Glutamatergic neuron (in vitro differentiated cells): ENCODE measurements at places on chromosomes 13 and 19. TPM values are rescaled to one million over a fixed set of nuclear protein-coding genes. Genes with fewer than 3 reads are reported as not detected.

GRCh38 chr19:17491287-17491686 lies 20.2 kb upstream of the PGLS start:
- DNase-seq = no peak

GRCh38 chr19:35168196-35168595 lies 13.7 kb downstream of the FXYD5 start:
- no peak for DNase-seq

DNA sequence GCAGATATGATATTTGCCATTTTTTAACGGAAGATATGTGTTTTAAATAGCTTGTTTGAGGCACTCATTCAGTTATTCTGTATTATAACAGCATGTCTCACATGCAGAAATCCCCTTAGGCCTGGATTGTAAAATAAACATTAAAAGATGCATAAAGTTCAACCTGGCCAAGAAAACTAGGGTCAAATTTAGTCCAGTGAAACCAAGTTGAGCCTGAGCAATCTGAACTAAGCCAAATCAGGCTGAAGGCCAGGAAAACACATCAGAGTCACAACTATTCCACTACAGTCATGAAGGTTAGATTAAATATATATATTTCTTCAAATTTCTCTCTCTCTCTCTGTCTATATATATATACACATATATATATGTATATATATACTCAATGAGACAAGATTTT lies 504.8 kb downstream of the SLITRK1 start:
- no peak for DNase-seq

DNA sequence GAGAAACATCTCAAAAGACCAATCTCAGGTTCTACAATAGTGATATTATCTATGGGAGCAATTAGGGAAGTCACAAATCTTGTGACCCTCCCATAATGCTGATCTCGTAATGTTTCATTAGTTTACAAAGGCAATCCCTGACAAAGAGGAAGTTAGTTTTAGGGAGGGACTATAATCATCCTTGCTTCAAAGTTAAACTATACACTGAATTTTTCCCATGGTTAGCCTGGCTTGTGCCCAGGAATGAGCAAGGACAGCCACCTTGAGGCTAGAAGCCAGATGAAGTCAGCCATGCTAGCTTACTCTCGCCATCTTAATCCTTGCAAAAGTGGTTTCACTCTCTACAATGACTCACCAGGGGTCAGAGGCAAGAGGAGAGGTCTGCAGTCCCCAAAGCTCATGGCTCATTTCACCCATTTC lies 5.4 kb downstream of the CEACAM3 start:
- no peak for DNase-seq

DNA sequence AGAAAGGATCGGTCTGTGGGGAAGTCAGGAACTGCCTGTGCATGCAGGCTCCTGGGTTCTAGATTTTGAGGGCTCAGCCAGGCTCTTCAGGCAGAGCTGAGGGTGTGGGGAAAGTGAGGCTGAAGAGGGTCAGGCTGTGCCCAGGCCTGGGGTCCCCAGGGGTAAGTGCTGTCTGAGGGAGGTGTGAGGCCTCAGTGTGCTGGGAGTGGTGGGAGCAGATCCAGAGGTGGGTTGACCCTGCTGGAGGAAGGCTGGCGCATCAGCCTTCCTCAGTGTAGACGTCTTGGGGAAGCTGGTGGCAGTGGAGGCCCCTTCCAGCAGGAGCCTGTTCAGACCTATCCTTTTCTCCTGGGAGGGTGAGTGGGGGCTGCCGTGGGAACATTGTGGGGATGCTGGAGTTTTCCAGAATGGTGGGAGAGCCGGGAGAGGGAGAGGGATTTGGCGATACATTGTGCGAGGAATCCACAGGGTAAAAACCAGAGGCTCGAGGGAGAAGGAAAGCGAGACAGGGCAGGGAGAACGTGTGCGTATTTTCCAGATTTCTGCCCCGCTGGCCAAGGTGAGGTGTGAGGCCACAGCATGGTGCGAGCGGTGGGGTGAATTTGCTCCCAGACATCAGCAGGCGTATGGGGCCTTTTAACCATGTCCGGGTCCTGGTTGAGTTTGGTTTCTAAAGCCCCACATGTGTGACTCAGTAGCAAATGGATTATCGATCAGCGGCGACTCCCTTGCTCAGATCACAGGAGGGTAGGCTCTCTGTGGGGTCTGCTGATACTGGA lies 237.7 kb downstream of the TEX29 start:
- no peak for DNase-seq

GRCh38 chr13:76724421-76724820 lies 161.8 kb downstream of the KCTD12 start:
- DNase-seq = no peak

DNA sequence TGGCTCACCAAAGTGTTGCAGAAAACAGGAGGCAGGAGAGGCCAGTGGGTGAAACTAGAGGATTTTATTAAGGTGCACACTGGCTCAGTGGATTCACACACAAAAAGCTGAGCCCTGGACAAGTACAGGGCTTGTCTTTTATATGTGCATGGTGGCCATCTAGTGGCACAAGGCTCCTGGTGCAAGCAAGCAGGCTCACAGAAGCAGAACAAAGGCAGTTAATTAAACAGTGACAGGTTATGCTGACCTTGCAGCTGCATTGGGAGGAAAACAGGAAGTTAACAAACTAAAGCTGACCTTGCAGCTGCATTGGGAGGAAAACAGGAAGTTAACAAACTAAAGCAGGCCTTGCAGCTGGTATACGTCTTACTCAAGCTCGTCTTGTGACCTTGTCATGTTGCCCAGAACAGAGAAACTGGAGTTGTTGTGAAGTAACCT lies 65.3 kb upstream of the ZNF681 start:
- DNase-seq = peak; percentile 32

DNA sequence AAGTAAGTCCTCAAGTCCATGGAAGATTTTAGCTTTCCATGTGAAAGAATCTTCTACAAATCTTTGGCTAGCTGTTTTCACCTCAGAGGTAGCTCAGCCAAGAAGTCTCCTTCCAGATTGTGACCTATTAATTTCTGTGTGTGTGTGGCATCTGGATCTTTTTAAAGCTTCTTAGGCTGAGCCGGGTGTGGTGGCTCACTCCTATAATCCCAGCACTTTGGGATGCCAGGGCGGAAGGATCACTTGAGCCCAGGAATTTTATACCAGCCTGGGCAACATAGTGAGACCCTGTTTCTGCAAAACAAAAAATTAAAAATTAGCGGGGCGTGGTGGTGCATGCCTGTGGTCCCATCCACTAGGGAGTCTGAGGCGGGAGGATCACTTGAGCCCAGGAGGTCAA lies 13.4 kb upstream of the SLC44A2 start:
- no peak for DNase-seq

DNA sequence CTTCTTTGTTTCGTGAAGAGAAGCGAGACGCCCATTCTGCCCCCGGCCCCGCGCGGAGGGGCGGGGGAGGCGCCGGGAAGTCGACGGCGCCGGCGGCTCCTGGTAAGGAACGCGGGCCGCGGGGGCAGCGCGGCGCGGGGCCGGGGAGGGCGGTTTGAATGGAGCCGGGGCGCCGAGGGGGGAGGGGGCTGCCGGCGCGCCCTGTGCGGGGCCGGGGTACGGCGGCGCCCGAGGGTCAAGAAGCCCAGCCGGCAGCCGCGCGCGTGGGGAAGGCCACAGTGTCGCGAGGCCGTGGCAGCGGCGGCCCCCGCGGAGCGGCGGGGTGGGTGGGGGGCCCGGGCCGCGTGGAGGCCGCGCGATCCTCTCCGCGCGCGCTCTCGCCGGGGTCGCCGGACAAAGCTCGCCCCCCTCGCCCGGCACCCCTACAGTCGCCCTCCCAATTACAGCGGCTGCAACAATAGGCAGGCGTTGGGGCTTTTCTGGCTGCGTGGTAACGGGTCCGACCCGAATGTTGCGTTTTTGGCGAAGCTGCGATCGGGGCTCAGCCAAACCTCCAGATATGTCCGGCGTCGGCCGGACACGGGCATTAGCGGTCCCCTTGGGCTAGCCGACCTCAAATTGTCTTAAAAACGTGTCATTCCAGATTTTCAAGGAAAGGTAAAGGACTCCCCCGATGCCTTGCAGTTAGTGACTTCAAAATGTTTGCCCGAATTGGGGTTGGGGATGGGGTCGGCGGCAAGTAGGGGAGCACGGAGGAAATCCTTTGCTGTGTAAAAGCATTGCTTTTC lies 437 bp downstream of the SMARCA4 start:
- no peak for DNase-seq

DNA sequence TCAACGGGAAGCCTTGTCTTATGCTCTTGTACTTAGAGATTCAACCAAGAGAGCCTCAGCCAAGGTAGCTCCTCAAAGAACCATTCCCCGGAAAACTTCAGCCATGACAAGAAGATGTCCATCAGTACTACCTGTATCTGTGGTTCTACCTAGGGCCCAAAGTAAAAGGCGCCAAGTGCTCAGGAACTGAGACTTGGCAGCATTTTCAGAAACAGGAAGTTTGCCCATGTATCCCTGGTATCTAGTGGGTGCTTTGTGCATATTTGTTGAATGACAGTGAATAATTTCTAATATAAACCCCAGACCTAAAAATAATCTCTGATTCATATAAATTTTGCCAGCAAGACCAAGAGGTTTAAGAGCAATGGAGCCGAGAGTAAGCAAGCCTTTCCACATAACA lies 7.2 kb downstream of the FAM216B start:
- no peak for DNase-seq

- DNase-seq = no peak
These were observed 555 bp downstream of the NR2C2AP start for GRCh38 chr19:19202707-19203011.

DNA sequence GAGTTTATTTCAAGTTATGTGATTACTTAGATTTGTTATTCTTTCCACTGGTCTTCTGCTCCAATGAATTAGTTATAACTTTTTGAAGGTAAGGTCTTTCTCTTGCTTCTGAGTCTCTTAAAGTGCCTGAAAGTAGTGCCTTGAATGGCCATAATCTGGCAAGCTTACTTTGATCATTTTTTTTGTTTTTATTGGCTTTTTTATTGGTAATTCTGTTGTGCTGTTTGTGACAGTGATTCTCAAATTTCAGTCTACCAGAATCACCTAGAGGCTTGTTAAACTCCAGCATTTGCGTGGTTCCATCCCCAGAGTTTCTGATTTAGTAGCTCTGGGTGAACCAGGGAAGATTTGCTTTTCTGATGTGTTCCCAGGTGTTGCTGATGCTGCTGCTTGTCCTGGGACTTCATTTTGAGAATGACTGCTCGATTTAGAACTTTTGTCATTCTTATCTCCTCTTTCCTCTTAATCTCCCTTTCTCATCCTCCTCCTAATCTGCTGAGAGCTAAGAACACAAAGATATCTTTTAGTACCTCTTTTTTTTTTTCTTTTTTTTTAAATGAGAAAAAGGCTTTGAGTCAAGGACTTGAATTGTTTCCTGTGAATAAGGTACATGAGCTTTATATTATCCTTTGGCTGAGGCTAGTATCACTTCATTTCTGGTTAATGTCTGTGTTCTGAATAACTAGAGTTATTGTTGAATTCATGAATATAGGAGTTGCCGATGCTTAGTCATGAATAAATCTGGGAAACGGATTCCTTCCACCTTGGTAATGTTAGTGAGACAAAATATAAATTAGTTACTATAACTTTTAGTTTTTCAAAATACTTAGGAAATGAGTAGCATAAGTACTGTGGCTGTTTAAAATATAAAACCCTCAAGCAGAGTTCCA lies 91.4 kb downstream of the PAN3 start:
- DNase-seq = no peak

DNA sequence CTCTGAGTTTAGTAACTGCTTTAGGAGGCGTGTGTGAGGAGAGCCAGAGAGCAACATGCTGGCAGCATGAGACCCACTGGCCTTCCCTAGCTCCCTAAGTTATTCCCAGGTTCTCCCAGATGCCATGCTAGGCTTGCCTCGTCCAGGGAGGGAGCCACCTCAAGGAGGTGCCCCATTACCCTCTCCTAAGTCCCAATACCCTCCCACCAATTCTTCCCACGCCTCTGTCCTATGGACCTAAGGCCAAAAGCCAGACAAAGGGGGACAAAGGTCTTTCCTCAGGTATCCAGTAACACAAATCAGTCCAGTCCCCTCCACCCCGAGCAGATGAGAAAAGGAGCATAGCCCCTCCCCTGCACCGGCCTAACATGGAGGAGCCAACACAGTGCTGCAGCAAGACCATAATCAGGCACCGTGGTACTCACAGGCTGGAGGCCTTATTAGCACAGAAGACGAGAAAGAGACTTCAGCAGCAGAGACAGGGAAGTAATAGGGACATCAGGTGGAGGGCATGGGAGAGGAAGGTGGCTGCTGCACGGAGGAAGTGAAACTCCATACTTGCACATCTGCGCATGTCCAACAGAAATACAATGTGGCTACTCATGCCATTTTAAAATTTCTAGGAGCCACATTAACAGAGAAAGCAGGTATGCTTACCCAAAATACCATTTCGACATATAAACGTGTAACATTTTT lies 46.3 kb downstream of the BRD4 start:
- no peak for DNase-seq

- DNase-seq = no peak
These were observed 17.1 kb upstream of the LATS2 start for GRCh38 chr13:21078501-21078900.

GRCh38 chr19:1076951-1077350 lies 10.0 kb downstream of the ARHGAP45 start:
- DNase-seq = no peak

DNA sequence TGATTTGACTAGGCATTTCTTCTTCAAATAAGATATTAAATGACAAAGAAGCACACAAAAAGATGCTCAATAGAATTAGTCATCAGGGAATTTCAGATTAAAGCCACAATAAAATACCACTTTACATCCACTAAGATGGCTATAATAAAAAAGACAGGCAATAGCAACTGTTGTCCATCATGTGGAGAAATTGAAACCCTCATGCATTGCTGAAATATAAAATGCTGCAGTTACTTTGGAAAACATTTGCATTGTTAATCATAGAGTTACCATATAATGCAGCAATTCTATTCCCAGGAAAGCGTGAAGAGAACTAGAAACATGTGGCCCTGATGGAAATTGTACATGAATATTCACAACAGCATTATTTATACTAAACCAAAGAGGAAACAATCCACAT lies 605.5 kb upstream of the SLITRK1 start:
- no peak for DNase-seq

DNA sequence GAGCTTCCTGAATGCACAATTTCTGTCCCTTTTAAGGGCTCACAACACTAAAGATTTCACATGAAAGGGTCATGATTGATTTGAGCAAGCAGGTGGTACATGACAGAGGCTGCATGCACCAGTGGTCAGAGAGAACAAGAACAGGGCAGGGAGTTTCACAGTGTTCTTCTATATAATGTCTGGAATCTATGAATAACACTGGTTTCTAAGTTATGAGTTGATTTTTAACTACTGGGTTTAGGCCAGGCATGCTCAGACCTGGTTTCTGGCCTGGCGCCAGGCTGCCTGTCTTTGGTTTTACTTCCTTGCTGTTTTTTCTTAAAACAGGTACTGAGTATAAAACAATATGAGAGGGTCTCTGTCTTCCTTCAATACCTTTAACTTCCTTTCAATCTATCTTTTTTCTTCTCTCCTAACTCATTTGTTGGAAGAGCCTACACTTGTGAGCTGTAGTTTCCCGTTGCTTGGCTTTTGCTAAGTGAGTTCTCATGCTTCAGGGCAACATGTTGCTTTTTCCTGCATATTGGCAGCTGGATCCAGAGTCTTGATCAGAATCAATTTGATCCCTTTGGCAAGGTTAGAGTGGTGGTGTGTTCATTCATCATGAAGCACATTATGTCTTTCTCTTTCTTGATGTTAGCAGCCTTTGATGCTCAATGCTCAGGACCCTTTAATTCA lies 38.5 kb upstream of the FGF14 start:
- no peak for DNase-seq

Gene OR7C1
- total RNA-seq = not detected

Gene KIR3DL1
- total RNA-seq = not detected

Gene FOSB
- not detected for total RNA-seq

Gene MAB21L1
- total RNA-seq = 48.7 TPM

Gene STOML3
- total RNA-seq = not detected

Gene ZNF549
- 10.8 TPM for total RNA-seq

Gene MISP
- 1.1 TPM for total RNA-seq

Gene FCGBP
- 0.49 TPM for total RNA-seq

Gene HS6ST3
- total RNA-seq = 1.3 TPM

Gene MEIOSIN
- not detected for total RNA-seq

Gene PRRG2
- total RNA-seq = 0.29 TPM
